AG04450 (cell line): ENCODE measurements at places on chromosomes 16 and 17.

GRCh38 chr17:21300601-21301571 is 16.4 kb downstream of the MAP2K3 start:
- DNase-seq, result no peak

DNA sequence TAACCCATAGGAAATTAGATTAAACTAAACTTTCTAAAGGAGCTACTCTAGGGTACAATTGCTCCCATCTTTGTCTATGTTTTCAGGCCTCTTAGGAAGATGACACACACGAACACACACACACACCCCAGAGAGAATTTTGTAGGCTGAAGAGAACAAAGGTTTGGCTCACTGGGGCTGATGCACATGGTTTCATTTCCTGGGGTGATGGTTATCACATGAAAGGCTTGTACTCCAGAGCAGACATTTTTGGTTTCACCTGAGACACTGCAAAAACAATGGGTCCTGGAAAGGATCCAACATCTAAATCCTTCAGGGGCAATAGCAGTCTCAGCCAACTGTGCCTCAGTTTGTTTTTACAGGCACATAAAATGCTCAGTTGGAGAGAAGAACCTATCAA is 62.8 kb downstream of the GRB7 start:
- DNase-seq, result no peak

DNA sequence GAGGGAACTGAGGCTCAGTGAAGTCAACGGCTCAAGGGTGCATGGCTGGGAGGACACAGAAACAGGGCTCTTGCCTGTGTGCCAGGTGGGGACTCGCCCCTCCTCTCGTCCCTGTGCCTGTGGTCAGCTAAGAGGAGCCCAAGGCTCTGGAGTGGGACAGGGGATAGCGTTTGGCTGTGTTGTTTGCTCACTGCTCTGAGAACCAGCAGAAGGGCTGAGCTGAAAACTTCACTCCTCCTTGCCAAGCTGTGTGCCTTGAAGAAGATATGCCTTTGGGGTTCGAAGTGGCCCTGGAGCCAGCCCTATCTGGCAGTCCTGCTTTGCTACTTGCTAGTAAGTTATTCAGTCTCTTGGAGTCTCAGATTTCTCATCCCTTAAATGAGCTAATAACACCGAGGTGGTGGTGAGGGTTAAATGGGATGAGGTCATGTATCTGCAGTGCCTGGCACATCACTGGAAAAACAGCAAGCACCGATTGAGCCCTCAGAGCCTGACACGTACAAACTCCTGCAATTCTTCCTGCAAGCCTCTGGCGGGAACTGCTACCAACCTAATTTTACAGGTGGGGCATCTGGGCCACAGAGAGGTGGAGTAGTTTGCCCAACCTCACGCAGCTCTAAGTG is 17.7 kb downstream of the FOXL1 start:
- no peak for DNase-seq

- no peak for DNase-seq
Measured at GRCh38 chr16:813204-813915, 12.8 kb upstream of the GNG13 start.

- DNase-seq, result no peak
Measured at GRCh38 chr16:80323808-80324195, 217.0 kb upstream of the DYNLRB2 start.

GRCh38 chr16:68936736-68937631 is 93.7 kb downstream of the TANGO6 start:
- no peak for DNase-seq

GRCh38 chr17:82786427-82786826 is 34.6 kb downstream of the TBCD start:
- no peak for DNase-seq

DNA sequence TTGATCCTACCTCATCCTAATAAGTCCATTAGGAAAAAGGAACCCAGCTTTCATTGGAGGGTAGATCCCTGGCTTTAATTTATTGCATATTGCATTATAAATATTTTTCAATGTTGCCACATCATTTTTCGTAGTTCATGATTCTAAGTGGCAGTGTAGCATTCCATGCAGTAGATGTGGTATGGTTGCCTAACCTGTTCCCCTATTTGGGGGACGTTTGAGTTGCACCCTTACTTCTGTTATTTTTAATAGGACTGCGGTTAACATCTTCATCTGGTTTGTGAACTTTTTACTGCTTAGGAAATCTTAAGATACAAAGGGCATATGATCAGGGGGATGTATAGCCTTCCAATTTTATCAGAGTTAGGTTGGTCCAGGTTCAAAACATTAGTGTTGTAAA is 5.4 kb downstream of the SCPEP1 start:
- no peak for DNase-seq

DNA sequence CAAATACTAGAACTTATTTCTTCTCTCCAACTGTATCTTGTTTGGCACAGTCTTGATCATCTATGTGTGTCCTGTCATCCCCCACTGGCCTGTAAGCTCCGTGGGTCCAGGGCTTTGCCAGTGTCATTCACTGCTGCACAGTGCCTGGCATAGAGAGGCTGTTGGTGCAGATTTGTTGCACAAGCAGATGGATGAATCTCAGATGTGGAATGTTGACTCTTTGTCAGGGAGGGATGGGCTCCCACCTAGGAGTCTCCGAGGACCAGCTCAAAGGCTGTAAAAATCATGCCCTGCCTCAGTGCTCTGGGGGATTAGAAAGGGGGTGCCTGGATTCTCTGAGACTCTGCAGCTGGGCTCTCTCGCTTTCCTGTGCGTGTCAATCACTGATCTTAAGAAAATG is 60.6 kb downstream of the RAB11FIP4 start:
- DNase-seq, result no peak

DNA sequence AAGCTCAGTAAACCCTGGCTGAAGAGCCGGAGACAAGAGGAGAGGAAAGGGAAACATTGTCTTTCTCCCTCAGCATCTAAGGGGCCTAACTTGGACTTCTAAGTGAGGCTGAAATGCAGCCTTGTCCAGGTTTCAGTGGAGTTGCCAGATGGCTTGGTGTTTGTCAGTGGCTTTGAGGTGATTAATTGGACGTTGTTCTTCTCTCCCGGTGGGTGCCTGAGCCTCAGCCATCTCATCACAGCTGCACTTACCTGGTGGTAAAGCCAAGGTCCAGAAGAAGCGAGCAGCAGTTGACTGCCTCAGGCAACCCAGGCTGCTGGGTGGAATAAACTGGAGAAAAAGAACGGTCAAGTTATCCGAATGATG is 202.2 kb upstream of the NLRP1 start:
- no peak for DNase-seq

- DNase-seq, result no peak
Measured at GRCh38 chr16:89050868-89051311, 42.8 kb upstream of the ACSF3 start.

GRCh38 chr16:47928008-47928407 is 227.8 kb downstream of the ABCC12 start:
- DNase-seq, result no peak

GRCh38 chr17:33858682-33859081 is 396.4 kb upstream of the CCL2 start:
- no peak for DNase-seq

DNA sequence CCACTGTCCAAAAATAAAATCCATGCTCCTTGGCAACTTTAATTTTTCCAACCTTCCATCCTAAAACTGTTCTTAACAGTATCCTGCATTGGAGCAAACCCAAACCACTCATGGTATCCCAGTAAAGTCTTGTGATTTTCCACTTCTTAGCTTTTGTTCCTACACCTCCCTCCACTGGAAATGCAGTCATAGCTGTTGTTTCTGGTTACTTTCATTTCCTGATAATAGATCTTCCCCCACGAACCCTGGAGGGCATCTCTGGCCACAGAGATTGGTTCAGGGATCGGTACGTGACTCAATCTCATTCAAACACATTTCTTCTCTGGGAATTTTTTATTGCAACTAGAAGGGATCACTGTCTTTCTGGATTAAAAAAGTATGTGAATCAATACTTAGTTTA is 276.0 kb downstream of the GRIN2A start:
- no peak for DNase-seq

DNA sequence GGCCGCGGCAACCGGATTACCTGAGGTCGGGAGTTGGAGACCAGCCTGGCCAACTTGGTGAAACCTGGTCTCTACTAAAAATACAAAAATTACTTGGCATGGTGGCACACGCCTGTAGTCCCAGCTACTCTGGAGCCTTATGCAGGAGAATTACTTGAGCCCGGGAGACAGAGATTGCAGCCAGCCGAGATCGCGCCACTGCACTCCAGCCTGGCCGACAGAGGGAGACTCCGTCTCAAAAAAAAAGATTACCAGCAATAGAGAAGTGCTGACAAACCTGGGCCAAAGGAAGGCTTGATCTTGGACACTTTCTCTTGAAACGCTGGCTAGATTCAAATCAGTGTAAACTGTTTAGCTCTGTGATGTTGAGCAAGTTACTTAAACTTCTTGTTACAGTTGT is 4.3 kb downstream of the MT1H start:
- DNase-seq, result no peak

DNA sequence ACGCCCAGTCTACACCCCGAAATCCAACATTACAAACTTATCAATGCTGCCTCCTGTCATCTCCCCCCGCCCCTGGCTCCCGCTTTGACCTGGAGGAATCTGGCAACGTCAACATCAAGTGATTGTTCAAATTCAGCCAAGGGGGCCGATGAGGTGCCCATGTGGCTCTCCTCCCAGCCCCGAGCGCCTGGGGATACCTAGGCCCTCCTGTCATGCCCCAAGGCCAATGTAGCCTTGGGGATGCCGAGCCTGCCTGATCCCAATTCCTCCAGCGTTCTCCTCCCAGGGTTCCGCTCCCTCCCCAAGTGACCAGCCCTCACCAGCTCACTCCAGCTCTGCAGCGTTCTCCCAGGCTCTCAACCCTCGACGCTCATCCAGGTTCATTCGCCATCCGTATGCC is 59.4 kb downstream of the NXN start:
- no peak for DNase-seq

DNA sequence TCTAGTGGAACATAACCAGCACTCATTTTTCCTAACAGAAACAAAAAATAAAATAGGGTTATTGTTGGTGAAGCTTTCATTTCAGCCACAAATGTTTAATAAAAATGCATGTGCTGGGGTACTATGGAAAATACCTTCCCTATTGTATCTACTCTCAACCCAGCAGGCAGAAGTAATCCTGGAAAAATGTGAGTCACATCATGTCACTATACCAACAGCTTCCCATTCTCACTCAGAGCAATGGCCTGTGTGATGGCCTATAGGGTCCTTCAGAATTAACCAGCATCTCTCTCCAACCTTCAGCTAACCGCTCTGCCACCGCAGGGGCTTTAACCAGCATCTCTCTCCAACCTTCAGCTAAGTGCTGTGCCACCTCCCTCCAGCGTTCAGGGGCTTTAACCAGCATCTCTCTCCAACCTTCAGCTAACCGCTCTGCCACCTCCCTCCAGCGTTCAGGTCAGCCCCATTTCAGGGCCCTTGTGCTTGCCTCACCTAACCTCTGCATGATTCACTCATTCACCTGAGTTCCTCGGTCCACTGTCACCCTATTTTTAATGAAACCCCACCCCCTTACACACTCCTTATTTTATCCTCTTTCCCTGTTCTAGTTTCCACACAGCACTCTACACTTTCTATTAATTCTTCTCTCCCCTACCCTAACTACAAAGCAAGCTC is 34.0 kb downstream of the UBE2G1 start:
- no peak for DNase-seq
